ENCODE measurements at places on chromosomes 7 and 10.

DNA sequence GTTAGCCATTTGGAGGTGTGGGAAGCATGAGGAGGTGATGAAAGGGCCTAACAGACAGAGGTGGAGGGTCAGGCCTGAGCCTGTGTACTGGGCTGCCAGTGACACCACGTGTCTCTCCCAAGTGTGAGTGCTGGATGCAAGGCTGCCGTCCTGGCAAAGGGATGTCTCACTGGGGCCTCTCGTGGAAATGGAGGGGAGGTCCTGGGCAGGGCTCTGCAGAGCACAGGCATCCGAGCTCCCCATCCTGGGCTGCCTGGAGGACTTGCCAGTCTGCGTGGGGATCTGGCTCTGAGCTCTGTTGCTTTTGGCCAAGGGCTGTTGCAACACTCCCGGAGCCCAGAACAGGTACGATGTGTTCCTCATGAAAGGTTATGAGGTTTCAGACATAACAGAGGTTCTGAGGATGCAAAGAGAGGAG is 77.3 kb downstream of the GRK5 start:
- DNase-seq: no peak

GRCh38 chr7:74575083-74575784 is 82.3 kb upstream of the GTF2I start:
- DNase-seq: no peak

GRCh38 chr7:47313564-47313963 is 268.3 kb downstream of the TNS3 start:
- no peak for DNase-seq

DNA sequence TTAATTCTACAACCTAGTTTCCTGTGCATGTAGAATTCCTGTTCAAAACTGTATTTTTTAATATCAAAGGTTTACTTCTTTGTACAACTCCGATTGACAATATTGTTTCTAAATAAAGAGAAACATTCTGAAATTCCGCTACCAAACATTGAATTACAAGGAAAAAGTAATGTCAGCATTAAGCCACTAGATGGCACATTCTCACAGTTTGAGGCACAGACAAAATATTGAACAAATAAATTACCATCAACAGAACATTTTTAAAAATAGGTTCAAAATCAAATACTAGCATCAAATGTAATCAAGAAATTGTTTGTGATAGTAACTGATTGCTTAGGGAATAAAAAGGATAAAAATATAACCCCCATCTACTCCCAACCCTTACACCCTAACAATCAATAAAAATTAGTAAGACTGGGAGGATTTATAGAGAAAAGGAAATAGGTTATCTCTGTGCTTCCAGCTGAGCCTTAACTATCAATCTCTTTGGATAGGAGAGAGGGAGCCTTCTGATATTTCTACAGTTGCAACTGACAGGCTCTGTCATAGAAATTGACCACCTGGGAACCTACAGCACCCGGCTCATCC is 86.6 kb upstream of the C7orf33 start:
- peak; percentile 4 for DNase-seq

DNA sequence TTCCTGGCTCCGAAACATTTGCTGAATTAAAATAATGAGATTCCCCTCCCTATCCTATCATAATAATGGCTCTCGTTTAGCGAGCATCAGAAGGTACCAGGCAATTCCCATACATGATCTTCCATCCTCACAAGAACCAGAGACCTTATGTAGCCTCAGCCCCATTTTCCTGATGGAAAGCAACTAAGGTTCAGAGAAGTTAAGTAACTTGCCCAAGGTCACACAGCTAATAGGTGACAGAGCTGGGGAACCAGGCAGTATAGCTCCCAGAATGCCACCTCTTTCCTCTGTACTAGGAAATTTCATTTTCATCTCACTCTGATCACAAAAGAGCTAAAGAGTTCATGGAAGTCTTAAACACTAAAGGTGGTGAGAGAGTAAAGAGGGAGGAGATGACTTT is 2.4 kb downstream of the SLIT1 start:
- DNase-seq: no peak

DNA sequence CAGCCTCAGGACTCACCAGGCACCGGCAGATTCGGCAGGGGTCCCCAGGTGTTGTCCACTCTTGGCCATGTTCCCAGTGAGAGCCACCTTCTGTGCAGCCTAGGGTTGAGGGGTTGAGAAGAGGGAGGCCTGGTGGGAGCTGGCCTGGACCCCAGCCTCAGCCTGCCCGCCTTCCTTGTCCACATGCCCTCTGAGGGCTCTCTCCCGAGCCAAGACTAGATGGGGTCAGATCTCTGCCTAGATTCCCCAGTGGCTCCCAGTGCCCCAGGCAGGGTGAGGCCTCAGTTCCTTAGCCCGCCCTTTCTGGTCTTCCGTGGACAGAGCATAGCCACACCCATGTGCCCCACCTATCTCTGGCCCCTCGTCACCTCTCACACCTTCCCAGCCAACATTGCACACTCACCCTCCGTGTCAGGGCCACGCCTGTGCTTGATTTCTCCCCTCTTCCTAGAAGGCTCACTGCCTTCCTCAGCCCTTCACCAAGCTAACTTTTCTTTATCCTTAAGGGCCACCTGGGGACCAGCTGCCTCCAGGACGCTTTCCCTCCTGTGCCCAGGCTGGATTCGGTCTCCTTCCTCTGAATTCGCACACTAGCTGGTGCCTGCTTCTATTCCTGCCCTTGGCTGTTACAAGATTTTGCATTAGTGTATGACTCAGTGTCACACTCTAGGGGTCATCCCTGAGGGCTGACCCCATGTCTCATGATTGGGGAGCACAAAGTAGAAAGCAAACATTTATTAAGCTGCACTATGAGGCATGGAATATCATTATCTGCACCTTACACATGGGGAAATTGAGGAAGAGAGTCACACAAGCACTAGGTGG is 7.5 kb downstream of the KCP start:
- no peak for DNase-seq

GRCh38 chr10:102767428-102768160 is 23.8 kb downstream of the WBP1L start:
- no peak for DNase-seq

DNA sequence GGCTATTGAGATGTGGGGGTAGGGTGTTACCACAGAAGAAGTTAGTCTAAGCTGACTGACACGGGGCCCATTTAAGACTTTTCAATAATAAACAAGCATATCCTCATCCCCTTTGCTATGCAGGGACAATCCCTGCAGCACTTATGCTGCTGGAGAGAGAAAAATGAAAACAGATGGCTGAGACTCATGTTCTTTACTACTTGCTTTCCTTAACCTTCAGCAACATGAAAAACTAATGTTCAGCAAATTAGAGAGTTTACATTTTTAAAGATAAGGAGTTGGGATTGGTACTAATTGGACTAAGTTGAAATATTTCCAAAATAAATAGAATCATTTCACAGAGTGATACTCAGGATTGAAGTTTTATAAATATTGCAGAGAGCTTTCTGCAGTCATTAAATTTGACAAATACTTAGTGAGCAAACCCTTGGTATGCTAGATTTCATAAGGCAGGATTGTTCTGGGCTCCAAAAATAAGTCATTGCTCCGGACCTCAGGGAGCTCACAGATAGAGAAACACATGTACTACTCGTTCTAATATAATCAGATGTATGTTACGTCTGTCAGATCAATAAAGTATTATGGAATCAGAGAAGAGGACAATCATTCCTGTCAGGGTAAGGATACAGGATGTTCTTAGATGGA is 147.1 kb upstream of the LRRN3 start:
- DNase-seq: no peak

DNA sequence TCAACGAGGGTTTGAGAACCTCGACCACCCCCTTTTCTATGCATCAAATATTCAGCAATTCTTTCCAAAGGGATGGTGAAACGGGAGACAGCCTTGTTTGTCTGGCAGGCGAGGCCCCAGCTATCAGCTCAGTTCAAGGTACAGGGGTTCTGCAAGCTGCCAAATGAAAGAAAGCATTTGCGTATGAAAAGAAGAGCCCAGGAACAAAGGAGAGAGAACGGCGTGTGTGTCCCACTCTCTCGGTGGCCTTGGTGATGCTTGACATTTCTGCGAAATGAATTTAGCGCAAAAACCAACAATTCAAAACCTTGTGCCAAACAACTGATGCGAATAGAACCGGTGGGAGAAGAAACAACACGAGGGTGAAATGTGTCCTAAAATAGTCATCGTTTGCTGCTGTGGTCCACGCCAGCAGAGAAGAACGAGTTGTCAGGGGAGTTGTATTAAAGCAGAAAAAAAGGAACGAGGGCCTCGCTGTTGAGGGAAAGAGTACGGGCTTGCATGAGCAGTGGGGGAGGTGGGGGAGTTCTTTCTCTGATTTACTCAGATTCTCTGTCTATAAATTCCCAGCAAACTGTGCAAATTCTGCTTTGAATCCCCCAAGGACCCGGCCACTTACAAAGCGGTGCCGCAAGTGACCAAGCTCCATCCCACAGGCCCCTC is 97.7 kb downstream of the TMEM130 start:
- DNase-seq: no peak

- no peak for DNase-seq
Observed at GRCh38 chr10:120492346-120492745, 35.3 kb downstream of the PLPP4 start.

DNA sequence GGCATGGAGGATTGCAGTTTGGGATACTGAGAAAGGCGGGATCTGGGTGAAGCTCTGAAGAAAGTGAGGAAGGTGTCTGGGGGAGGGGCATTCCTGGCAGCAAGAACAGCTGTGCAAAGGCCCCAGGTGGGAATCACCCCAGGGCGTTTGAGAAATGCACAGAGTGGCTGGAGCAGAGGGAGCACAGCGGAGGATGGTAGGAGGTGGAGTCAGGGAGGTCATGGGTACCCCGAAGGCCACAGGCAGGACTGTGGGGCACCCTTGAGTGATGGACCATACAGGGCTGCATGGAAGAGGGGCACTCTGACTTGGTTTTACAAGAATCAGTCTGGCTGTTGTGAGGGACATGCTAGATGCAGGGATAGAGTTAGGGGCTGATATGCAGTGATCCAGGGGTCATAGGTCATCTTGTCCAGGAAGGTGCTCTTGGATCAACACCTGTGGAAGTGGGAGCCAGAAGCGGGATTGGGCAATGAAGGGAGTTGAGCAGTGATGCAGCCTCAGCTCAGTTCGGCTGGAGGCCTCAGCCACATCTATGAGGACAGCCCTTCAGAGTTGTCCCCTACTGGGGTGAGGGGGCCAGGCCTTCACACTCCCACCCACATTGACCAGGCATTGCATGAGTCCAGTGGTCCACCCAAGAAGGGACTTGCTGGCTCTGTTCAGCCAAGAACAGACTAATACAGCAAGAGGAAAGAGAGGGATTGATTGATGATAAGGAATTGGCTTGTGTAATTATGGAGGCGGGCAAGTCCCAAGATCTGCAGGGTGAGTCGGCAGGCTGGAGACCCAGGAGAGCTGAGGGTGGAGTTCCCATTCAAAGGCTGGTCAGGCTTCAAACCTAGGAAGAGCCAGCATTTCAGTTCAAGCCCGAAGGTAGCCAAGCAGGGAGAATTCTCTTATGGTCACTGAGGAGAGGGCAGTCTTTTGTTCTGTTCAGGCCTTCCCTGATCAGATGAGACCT is 48.7 kb downstream of the TSPAN15 start:
- no peak for DNase-seq

GRCh38 chr10:93456480-93456879 is 25.7 kb downstream of the MYOF start:
- no peak for DNase-seq

DNA sequence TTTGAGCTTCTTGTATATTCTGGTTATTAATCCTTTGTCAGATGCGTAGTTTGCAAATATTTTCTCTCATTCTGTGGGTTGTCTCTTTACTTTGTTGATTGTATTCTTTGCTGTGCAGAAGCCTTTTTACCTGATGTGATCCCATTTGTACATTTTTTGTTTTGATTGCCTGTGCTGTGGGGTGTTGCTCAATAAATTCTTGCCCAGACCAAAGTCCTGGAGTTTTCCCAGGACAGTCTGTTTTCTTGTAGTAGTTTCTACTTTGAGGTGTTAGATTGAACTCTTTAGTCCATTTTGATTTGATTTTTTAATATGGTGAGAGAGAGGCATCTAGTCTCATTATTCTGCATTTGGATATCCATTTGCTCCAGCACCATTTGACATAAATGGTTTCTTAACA is 588.7 kb upstream of the MBL2 start:
- DNase-seq: no peak

DNA sequence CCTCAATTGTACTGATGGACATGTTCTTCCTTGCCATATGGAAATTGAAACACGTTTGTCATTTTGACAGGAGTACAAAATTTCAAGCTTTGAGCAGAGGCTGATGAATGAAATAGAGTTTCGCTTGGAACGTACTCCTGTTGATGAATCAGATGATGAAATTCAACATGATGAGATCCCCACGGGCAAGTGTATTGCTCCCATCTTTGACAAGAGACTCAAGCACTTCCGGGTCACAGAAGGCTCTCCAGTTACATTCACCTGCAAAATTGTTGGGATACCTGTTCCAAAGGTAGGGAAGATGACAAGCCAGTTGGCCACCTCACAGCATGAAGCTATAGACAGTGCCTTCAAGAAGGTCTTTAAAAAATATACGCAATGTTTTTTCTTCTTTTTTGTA is 43.1 kb downstream of the ATOH7 start:
- no peak for DNase-seq

- DNase-seq: no peak
Observed at GRCh38 chr10:78081292-78081691, 47.6 kb downstream of the RPS24 start.

DNA sequence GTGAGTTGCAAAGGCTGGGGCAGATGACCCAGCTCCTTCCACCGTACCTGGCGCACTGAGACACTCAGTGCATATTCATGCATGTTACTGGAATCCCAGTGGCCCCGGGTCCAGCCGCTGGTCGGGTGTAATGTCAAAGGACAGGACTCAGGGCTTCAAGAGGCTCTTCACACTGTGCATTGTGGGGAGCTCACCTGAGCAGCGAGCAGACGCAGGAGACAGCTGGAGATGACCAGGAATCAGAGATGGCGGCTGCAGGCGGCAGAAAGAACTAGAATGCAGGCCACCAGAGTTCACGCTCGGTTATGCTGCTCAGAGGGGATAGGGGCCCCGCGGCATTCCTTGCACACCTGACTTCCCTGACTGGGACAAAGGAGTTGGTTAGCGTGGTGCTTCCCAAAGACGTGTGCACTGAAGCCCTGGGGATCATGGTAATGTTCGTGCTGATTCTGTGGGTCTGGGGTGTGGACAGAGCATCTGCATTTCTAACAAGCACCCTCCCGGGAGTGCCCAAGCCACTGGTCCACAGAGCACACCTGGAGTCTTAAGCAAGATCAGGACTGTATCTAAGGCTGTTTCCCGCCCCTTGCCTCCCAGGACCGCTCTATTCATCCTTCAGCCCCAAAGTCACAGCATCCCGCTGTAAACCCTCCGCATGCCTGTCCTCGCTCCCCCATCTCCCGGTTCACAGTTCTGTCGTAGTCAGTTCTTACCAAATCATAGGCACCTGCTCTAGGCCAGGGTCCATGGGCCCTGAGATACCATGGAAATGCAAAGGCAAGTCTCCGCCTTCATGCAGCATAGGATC is 71.0 kb downstream of the MKI67 start:
- no peak for DNase-seq

- DNase-seq: no peak
Observed at GRCh38 chr10:93947055-93947454, 46.7 kb upstream of the PLCE1 start.

- DNase-seq: no peak
Observed at GRCh38 chr10:89426230-89426868, 12.0 kb downstream of the IFIT5 start.
